ENCODE measurements at places on chromosomes 16 and 17.

DNA sequence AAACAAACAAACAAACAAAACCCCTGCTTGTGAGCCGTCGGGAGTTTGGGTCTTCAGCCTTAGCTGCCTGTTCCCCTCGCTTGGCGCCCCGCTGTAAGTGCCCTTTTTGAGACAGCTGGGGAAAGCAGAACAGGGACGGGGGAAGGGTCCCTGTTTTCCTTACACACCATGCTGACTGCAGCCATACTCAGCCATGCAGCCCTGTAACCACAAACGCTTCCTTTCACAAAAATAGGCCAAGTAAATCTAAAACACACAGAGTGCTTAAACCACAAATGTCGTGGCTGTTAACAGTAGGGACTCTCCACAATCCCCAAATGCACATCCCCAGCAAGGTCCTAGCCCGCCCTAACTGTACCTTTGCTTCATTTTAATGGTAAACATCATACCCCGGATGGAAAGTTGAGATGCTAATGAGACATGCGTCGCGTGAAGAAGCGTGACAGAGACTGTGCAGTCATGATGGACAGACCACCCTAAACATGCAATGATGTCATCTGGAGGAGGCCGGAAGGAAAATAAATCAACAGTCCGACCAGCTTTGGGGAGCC lies 129.9 kb downstream of the MGAT5B start:
- peak; percentile 45 for DNase-seq

GRCh38 chr17:5508810-5509209 lies 22.4 kb downstream of the MIS12 start:
- DNase-seq: no peak

- DNase-seq: no peak
Observed at GRCh38 chr16:72938795-72939164, 109.1 kb downstream of the ZFHX3 start.

GRCh38 chr16:496097-496886 lies 31.2 kb upstream of the CAPN15 start:
- no peak for DNase-seq

DNA sequence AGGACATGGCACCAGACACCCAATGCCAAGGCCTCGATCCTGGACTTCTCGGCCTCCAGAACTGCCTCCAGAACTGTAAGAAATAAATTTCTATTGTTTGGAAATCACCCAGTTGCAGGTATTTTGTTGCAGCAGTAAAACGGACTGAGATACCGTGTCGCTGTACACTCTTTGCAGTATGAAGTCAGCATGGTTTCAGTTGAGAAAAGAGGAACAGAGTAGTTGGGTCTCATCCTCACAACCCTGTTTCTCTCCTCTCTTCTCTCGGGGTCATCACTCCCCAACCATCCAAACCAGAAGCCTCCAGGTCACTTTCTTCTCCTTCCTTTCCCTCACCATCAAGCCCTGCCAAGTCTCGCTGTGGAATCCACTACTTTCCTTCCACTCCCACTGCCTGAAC lies 77.8 kb downstream of the ADCY9 start:
- no peak for DNase-seq

GRCh38 chr17:18250259-18250658 lies 8.3 kb downstream of the FLII start:
- DNase-seq: no peak

- DNase-seq: no peak
Observed at GRCh38 chr16:49622084-49622390, 233.9 kb downstream of the ZNF423 start.

GRCh38 chr17:80750263-80750662 lies 205.6 kb downstream of the RPTOR start:
- DNase-seq: no peak

DNA sequence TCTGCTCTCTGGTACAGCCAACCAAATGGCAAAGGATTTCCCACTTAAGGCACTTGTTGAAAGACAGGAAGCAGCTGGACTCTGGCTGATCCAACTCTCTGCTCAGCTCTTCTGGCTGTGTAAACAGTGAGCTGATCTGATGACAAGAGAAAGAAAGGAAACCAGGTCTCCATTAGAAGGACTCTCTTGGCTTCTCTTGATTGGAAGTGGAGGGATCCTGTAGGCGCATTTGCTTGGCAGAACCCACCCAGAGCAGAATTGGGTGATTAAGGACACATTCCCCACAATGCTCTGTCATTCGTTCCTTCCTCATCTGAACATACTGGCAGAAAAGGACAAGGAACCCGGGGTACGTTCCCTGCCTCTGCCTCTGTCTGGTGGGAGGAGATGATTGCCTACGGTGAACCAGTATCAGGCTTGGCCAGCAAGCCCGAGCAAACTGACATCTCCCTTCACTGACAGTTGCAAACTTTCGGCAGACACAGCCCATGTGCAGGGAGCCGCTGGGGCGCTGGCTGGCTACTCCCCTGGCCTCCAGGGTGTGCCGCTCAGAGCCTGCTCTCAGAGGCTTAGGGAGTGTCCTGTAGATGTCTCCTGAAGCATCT lies 29.1 kb downstream of the LDHD start:
- no peak for DNase-seq

GRCh38 chr17:6160911-6161855 lies 91.0 kb downstream of the WSCD1 start:
- no peak for DNase-seq

GRCh38 chr17:61070649-61071048 lies 329.0 kb upstream of the TBX2 start:
- no peak for DNase-seq

GRCh38 chr17:9860851-9861250 lies 35.1 kb downstream of the GLP2R start:
- no peak for DNase-seq

GRCh38 chr16:54171626-54172537 lies 114.7 kb downstream of the IRX3 start:
- no peak for DNase-seq

DNA sequence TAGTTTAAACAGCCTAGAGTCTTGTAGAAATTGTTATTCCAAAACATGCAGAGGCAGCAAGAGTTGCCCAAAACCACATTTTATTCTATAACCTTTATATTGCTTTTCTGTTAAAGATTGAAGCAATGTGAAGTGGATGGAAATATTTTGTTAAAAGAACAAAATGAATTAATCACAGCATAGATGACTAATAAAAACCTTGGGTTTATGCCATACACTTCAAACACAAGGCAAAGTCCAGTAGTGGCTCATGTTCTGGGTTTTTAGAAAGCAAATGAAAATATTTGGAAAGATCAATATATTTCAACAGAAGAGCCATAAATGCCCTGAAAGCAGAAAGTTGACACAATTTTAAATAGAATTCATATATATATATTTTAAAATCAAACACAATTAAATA lies 36.7 kb upstream of the ULK2 start:
- no peak for DNase-seq

- DNase-seq: no peak
Observed at GRCh38 chr17:57817299-57817698, 32.5 kb downstream of the MRPS23 start.

DNA sequence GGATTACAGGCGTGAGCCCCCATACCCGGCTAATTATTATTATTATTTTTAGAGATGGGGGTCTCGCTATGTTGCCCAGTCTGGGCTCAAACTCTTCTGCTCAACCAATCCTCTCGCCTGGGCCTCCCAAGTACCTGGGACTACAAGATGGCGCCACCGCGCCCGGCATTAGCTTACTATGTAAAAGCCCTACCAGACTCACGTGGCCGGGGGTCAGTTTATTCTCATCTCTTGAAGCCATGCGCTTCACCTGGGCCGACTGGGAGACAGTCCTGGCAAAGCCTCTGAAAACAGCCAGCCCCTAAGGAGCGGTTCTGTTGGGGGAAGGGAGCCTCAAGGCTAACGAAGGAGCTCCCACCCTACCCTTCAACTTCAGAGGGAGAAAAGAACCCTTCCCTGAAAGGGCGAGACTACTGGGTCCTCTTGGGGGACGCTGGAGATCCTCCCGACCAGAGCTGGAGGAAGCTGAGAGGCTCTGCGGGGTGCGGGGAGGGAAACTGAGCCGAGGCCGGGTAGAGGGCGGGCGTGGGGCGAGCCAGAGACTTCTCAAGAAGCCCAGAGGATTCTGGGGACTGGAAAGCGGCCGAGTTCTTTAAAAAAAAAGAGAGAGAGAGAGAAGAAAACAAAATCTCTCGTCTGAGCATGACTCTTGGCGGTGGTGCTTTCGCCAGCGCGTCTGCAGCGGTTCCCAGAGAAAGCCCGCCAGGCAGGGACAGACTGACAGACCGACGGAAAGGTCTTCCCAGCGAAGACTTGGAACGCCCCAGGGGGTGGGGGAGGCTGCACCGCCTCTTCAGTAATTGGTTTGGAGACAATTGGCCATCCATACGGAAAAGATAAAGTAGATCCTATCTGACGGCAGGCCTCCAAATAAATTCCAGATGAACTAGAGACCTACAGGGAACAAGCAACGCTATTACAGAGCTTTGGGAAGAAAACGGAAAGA lies 5.6 kb upstream of the TUBG2 start:
- DNase-seq: no peak

- DNase-seq: peak; percentile 13
Observed at GRCh38 chr17:978103-979093, 1.2 kb downstream of the NXN start.

DNA sequence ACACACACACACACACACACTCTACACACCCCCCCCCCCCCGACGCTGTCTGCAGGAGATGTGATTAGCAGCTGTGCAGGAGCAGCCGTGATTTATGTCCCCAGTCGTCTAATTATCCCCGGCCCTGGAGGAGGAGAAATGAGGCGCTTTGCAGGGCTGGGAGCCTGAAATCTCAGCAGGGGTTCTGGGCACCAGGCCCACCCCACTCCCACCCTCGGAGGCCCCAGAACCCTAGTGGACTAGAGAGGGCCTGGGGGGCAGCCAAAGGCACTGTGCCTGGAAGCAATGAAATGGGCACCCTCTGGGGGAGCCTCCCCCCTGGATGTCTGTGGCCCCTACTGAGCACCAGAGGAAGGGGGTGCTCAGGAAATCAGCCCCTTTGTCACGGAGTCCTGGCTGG lies 134.2 kb upstream of the CIBAR2 start:
- DNase-seq: no peak

- DNase-seq: no peak
Observed at GRCh38 chr16:12758031-12758669, 45.5 kb downstream of the CPPED1 start.

DNA sequence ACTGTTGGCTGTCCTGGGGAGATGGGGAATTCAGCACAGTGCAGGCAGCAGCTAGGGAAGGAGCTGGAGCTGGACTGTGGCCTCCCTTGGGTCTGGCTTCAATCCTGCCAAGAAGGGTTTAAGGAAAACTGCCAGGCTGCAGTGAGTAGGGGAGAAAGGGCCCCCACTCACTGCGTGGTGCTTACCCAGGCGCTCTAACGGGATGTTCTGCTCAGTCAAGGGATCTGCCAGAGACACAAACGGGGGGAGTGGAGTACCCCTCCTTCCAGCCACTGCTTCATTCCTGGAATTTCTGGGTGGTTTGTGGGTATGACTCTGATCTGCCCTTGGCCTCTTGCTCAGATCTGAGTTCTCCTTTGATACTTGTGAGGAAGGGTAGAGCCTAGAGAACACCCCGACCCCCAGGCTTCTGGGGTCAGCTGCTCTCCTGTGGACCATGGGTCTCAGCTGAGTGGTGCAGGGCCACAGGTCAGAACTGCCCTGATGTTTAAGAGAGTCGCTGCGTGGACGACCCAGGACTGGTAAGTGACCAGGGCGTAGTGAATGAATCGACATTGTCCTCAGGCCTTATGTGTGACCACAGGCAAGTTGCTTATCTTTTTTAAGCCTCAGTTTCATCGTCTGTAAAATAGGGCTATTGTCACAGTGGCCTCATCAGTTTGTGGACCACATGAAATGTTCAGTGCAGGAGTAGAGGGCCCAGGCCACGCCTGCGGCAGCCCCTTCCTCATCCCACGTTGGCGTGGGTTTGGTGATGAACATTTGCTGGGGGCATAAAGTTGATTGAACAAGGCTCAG lies 9.6 kb downstream of the CRISPLD2 start:
- DNase-seq: no peak

- DNase-seq: no peak
Observed at GRCh38 chr16:53881371-53881770, 177.4 kb downstream of the FTO start.

DNA sequence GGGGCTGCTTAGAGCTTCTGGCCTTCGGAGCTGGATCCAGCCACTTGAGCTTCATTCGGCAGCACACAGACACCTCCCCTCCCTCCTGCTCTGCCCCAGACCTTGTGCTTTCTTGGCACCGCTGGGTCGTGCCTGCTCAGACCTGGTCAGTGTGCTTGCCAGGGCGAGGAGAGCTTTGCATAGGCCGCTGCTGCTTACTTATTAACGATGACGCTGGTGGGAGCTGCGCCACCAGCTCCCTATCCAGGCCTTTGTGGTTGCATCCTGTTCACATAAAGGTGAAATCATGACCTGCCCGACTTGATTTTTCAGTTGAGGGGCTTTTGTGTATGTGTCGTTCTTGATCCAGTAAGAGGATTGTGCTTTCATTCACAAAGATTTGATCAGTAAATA lies 101.1 kb downstream of the MSI2 start:
- DNase-seq: no peak

- DNase-seq: no peak
Observed at GRCh38 chr16:87052506-87052905, 264.7 kb downstream of the C16orf95 start.

DNA sequence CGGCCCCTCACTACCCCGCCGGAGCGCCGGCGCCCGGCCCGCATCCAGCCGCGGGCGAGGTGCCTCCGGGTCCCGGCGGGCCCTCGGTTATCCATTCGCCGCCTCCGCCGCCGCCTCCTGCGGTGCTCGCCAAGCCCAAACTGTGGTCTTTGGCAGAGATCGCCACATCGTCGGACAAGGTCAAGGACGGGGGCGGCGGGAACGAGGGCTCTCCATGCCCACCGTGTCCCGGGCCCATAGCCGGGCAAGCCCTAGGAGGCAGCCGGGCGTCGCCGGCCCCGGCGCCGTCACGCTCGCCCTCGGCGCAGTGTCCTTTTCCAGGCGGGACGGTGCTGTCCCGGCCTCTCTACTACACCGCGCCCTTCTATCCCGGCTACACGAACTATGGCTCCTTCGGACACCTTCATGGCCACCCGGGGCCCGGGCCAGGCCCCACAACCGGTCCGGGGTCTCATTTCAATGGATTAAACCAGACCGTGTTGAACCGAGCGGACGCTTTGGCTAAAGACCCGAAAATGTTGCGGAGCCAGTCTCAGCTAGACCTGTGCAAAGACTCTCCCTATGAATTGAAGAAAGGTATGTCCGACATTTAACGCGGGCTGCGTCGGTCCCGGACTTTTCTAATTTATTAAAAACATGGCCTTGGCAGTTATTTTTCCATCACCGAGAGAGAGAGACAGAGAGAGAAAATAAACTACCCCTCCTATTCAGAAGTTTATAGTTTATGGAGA lies 2.8 kb downstream of the IRX5 start:
- DNase-seq: no peak

All from stimulated activated CD4-positive, alpha-beta T cell treated with anti-CD3 and anti-CD28 coated beads, Interleukin-15, amount 100 ng/mL, for 24 hours (primary cell).